Fibroblast of the aortic adventitia (primary cell): ENCODE measurements at places on chromosomes 1 and 21.

DNA sequence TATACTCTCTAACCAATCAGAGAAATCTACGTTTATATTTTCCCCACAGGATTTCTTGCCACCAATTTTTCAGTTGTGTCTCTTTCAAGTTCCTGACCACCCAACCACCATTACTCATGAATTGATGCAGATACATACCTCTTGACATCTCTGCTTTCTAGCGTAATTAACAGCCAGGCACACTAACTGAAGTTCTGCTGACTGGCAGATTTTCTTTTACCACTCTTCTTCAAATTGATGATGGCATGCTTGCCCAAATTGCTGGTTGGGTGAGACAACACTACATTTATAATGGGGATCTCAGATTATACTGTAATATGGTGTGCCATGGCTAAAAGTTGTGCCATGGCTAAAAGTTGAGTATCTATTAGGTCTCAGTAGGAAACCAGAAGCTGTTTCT, 566.7 kb downstream of the ADGRL2 start:
- no peak for DNase-seq

- no peak for DNase-seq
Observed at GRCh38 chr1:228884196-228884595, 148.9 kb downstream of the RHOU start.

DNA sequence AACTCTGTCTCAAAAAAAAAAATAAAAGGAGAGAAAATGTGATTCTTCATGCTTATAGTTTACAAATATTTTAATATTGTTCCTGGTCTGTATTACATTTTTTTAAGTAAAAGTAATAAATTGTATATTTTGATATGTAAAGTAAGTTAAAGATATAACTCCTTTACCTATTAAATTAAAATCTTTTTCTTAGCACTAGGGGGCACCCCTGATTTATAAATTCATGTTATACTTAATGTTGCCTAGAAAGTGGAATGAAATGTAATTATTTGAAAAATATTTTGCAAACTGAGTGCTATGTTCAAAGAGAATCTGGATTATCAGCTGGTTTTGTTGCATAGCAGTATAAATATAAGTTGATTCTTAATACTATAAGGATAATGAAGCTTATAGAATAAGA, 49.2 kb downstream of the RALGPS2 start:
- peak; percentile 63 for DNase-seq

GRCh38 chr1:234120327-234120944, 216.0 kb downstream of the SLC35F3 start:
- DNase-seq = no peak

DNA sequence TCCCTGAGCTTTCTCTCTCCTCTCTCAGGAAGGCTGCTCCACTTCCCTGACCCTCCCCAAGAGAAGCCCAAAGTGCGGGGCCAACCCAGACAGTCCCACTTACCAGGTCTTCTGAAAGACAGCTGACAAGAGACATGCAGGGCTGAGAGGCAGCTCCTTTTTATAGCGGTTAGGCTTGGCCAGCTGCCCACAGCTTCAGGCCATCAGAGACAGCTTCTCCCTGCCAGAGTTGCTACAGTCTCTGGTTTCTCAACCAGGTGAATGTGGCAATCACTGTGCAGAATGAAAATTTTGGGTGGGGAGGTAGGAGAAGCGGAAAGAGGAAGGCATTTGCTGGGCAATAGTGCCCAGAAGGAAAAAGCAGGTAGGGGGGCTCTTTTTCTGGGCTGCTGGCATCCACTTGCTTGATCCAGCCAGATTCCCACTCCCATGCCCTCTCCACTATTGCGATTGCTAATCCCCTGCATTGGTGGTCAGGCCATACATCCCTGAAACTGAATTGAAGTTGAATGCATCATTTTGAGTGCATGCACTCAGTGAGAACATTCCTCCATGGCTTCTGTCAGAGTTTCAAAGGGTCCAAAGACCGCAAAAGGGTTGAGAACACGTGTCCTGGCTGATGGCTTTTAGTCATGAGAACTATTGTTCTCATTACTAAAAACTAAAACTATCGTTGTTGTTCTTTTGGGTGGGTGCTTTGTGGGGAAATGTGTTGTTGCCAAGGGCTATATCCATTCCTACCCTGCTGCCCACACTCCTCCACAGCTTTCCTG, at the start of gene S100A8:
Gene S100A8 (minus strand): TSS at position 136 of the 773 bp plus-strand sequence. CDS start 538 bp downstream, outside the sequence.
- DNase-seq = no peak

DNA sequence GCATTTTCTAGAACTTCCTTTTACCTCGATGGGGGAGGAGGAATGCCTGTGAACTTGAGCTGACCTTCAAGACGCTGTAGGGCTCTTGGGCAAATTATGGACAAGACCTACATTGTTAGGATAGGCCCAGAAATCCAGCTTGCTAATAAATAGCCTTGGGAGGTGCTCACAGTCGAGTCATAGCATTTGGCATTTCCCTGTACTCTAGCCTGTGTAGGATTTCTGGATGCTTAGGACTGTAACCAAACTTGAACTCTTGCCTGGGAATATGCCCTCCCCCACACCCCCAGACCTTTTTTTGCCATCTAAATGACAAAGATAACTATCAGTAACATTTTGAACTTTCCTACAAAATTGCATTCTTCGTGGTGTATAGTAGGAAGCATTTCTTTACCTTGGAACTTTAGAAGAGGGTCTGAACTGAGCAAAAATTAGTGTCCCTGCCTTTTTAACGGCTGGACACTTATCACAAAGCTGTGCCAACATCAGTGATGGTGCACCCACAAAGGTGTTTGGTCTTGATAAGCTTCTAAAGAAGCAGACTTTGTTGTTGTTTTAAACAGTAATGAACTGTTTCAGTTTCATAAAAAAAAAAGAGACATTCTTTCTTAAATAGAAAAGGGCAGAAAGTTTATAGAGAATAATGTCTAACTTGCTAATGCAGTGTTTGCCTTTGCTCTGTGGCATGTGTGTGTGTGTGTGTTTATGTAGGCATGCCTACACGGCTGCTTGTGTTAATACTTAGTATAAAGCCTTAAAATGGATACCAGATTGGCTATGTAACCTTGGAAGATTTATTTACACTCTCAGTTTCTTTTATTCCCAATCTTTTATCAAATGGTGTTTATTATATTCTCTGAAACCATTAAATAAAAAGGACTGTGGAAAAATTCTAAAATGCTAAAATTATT, 88.2 kb downstream of the NFIA start:
- DNase-seq = peak; percentile 70

GRCh38 chr1:154430903-154431302, 25.8 kb downstream of the IL6R start:
- peak; percentile 50 for DNase-seq
